Retinal pigment epithelial cell (primary cell): ENCODE measurements at places on chromosomes 2 and 18.

- no peak for DNase-seq
These were observed 1.9 kb downstream of the TLX2 start for GRCh38 chr2:74515981-74516633.

DNA sequence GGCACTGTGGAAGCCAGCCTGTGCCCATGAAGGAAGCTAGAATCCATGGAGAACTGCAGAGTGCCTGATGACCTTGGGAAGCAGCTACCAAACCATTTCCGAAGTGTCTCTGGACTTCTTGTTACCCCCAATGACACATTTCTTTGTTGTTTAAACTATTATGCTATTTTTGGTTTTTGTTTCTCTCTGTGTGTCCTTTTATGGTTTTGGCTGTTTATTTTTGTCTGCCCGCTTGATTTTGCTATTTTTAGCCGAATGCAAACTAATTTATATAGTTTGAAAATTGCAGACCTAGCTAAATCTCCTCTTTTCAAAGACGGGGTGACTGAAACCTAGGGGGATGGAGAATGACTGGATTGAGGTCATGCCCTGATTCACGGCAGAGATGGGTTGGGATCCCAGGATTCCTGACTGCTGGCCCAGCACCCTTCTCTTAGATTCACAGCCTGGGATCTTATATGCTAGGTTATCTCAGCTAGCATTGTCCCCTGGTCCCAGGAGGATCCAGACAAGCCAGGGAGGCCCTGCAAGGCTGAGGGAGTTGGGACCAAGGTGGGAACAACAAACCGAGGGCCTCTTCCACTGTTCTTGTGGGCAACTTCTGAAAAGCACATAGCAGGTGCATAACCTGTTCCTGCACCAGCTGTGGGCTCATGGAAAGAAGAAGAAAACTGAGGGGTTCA lies 116.3 kb upstream of the HAAO start:
- DNase-seq = no peak

DNA sequence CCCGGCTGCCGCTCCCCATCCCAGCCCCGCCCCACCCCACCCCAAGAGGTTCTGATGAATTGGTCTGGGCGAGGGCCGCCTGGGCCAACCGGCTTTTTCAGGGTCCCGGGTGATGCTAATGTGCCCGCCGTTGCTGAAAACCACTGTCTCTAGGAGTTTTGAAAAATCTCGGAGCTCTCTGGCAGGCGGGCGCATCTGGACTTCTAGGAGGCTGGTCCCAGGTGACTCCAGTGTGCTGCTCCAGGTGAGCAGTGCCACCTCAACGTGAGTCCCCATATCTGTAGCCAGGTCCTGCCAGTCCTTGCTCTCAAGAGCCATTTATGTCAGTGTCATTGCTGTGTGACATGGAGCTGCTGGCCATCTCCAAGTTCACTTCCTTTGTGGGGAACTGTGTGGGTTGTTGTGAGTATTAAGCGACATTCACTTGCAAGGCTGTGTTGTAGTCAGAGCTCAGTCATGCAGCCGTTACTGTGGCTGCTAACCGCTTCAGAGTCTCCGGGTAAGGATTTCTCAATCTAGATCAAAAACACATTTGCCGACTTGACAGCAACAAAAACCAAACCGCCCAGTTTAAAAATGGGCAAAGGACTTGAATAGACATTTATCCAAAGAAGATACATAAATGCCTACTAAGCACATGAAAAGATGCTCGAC lies at the start of gene RFX8:
TSS of gene RFX8 (minus strand) at position 382 of the 654 bp plus-strand sequence. CDS start 8,264 bp downstream, outside the sequence.
- no peak for DNase-seq

DNA sequence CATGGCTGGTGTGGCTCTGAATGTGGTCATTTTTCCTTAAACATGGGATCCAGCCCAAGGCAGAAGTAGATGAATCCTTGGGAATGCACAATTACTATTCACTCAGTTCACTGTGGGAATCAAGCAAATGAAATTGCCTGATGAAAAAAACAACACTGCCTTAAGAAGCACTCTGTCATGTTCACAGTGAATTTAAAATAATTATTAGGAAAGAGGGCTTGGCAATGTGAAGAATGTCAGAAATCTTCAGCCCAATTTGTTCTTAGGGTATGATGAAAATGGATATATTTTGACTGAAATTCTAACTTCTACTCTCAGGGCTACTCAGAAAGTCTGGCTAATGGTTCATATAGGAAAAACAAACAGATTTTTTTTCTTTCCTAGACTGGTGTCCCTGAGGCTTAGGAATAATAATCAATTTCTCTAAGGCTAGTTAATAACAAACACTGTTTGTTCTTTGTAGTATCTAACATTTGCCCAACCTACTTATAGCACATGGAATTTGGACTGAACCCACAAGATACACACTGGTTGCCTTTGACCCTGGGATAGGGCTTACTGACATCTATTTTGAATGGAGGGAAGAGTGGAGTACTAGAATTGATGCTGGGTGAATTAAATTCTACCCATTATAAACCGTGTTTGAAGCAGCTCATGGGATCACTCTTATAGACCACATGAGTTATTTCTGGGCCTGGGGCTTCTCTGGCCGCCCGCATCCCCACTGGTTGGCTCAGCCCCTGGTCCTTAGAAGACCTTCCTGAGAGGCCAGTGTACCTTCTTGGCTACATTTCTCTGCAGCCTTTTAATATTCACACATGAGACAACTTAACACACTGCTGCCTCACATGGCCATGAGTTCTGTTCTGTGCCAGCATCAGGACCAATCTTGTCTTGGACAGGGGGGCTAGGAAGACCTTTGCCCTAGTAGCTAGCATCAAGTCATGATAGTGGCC lies 8.3 kb upstream of the MRPL33 start:
- no peak for DNase-seq

- DNase-seq = no peak
These were observed 801.4 kb upstream of the ZEB2 start for GRCh38 chr2:145321344-145321743.

GRCh38 chr2:30115141-30115980 lies 31.4 kb upstream of the YPEL5 start:
- peak; percentile 27 for DNase-seq

DNA sequence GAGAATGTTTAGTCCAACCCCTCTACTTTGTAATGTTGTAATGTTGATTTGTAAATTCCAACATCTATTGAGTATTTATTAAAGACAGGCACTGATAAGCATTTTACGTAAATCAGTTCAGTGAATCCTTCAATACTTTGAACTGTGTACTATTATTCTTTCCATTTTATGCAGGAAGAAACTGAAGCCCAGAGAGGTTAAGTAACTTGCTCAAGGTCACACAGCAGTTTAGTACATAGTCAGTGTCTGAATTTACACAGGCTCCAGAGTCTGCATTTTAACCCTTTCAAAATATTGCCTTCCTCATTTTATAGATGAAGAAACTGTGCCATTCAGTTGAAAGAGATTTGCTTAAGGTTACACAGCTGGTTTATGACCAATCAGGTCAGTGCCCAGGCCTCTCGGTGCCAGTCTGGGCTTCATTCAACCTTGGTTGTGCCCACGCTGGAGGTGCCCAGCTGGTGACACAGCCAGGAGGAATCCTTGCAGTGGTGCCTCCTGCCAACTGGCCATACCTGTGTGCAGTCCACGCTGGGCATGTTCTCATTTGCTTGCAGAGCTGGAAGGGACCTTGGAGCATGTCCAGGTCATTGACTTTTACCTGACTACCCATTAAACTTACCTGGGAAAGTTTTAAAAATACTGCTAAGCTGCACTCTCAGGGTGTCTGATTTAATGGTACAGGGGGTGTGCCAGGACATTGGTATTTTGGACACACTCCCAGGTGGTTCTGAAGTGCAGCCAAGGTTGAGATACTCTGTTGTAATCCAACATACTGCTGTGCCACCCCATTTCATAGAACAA lies 74.3 kb upstream of the CYRIA start:
- DNase-seq = no peak

DNA sequence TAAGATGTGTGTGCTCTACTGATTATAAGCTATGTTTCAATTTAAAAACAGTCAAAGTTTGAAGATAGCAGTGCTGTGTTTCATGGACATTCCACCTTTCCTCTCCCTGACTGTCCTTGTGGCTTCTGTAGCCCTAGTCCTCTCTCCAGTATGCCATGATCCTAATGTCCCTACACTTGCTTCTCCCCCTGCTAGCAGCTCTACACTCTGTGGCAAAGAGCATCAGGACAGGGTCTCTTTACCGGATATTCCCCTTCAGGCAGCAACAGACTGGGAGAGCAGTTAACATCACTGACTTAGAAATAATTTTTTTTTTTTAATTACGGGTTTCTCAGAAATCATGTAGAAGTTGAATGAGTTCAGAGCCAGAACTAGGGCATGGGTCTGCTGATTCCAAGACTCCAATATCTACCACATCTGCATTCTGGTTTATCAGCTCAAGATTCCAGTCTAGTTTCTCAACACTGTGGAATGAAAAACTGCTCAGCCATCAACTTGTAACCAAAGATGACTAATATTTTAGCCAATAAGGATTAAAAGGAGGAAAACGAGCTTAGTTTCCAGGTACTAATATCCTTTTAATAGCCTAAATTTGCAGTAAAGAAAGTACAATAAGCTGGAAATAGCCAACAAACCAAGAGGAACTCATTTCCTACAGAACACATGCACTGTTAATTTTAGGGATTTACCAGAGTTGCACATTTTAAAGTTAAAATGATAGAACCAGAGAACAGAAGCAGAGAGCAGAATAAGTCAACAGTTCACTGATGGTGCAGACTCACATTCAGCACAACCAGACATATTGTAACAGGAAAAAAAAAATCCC lies 45.2 kb downstream of the TMEM131 start:
- DNase-seq = peak; percentile 79

DNA sequence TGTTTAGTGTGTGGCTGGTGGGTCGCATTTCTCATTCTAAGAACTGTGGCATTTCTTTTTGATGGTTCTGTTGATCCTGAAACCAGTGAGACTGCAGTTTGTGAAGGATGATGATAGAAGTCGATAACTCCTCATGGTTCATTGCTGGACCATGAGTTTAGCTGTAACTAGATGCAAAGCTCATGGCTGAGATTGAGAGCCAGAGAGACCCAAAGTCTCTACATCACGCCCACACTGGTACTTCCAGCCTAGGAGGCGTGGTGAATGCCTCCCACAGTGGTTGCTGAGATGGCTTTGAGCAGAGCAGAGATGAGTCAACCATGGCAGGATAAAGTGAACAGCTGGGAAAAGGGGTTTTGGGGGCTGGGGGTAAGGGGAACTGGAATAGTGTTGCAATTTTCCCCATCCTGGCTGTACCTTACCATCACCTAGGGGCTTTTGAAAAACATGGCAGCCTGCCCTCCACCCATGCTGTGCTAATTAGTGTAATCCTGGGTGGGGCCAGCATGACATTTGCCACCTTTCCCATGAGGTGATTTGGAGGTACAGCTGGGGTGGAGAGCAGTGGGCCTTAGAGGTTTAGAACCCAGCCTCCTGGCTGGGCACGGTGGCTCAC lies 24.1 kb downstream of the INPP4A start:
- DNase-seq = no peak

GRCh38 chr2:180334514-180334913 lies 327.4 kb upstream of the CWC22 start:
- no peak for DNase-seq

GRCh38 chr2:69517410-69517809 lies 80.2 kb upstream of the NFU1 start:
- DNase-seq = no peak

DNA sequence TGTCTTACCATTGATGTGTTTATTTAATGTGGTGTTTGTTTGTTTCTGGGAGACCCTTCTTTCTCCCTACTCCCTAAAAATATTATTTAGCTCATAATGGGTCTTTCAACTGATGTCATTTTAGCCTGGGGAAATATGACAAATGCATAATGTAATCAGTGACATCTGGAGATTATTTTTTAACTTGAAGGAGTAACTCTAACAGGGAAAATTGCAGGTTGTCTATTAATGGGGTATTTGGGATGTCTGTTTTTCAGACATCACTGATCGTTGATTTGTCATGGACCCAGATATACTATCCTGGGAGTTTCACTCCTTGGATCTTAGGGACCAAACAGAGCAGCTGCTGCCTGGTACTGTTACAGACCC lies 230.4 kb downstream of the LOXHD1 start:
- DNase-seq = no peak

DNA sequence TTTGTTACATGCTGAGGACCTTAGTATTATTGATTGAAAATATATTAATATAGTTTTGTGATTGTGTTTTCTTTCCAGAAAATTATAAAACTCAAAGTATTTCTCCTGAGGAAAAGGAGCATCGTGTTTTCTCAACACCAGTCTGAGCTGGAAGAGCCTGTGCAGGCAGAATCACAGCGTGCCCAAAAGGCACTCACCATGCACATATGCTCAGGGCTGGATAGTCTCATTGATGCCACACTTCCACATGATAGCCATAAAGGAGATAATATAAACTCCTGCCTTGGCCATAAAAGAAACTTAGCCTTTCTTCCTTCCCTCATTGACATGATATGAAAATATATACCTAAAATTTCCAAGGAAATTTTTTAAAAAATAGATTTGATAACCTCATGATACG lies 4.0 kb downstream of the PDE1A start:
- DNase-seq = no peak

DNA sequence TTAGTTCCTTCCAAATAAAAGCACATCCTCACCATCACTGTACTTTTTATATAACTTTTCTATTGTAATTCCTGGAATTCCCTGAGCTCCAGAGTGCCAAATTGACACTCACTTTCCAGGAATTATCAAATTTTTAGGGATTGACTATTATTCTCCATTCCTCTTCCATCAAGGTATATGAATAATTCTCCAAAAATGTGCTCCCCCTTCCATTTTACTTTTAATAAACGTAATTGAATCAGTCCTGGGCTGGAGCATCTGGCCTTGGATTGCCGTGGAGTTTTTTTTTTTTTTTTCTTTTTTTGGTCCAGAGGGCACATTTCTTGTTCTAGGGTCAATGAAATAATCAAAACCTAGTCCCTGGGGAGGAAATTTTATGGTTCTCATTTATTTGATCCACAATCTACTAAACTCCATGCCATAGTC lies 304.3 kb downstream of the CDCA7 start:
- DNase-seq = no peak

- no peak for DNase-seq
These were observed 18.9 kb upstream of the WDR33 start for GRCh38 chr2:127829845-127830246.

DNA sequence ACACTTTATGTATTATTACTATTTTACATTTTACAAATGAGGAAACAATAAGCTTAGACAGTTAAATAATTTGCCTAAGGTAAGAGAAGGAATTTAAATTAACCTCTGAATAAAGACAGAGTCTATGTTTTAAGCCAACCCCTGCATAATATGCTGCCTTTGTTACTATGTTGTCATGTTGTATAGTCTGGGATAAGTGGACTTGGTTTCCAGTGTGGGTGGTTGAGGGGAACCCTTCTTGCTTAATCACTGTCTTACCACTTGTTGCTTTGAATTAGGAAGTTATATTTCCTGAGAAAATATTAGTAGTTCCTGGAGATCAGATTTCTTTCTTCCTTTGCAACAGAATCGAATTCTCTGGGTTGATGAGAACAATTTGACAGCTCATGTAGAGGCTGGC lies 52.6 kb downstream of the AGPS start:
- no peak for DNase-seq

GRCh38 chr2:20652673-20653575 lies 2.0 kb upstream of the HS1BP3 start:
- no peak for DNase-seq

- DNase-seq = peak; percentile 55
These were observed 22.3 kb downstream of the ATP8B1 start for GRCh38 chr18:57780706-57781347.
